Kidney (tissue), 22 donors: ENCODE measurements at places on chromosomes 7 and 10.
A peak's percentile ranks its signal among the peaks of the same experiment; 100 is the strongest.

- no peaks in the 10 kb centered on the region for H3K36me3 ChIP-seq
- no peaks in the 10 kb centered on the region for H3K27me3 ChIP-seq
- peak; percentile 45 for DNase-seq
- H3K27ac ChIP-seq, result no peak overlapping the region
- H3K4me1 ChIP-seq, result no peaks in the 10 kb centered on the region
Measured at GRCh38 chr10:48215486-48216203, 58.9 kb downstream of the FRMPD2 start.

DNA sequence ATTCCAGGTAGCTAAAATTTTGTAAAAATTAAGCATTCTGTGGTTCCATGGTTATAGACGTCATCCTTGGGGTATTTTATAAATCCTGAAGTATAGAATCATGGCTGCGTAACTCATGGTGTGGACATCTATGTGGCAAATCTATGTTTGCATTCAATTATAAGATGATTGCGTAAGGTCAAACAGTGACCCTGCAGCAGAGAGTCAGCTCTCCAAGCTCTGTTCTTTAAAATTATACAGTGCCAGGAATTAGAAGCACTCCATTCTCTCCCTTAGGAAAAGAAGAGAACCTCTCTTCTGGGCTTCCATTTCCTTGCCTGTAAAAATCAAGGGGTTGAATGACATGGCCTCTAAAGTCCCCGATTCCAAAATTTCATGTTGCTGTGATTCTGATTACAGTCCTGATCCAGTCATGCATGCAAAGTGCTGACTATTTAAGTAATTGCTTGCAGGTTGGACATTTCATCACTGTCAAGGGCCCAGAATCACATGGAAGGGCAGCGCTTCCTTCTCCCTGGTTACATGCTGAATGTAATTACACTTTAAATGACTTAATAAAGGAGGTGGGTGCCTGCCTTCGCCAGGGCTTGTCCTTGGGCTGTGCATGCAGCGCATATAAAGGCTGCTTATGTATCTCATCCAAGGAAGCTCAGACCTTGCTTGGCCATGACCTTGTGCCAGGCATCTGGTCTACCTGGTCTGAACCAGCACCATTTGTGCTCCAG lies 550.7 kb downstream of the TYW1 start:
- no peaks in the 10 kb centered on the region for H3K27me3 ChIP-seq
- H3K4me3 ChIP-seq, result no peak overlapping the region
- no peaks in the 10 kb centered on the region for H3K36me3 ChIP-seq
- peak; percentile 29 for DNase-seq
- H3K27ac ChIP-seq, result no peak overlapping the region

DNA sequence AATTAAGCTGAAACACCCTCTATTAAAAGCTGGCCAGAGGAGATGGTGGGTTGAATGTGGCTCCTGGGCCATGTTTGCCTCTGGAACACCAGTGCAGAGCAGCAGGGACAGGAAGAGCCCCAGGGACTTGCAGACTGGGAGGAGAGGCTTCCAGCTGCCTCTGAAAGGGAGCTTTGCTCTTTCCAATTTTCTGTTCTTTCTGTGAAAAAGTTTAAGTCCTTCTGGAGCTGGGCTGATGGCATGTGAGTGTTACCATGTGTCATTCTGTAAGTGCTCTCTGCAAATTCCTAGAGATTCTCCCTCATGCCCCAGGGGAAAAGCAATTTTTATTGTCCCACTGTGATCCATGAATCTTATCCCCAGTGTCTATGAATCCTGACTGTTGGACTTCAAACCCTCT lies 112.8 kb upstream of the LANCL2 start:
- peaks cover 5% of the 10 kb centered on the region for H3K27me3 ChIP-seq
- peak; percentile 34 for DNase-seq
- no peaks in the 10 kb centered on the region for H3K36me3 ChIP-seq
- H3K27ac ChIP-seq, result no peak overlapping the region

GRCh38 chr10:125152450-125153368 lies 7.7 kb downstream of the CTBP2 start:
- DNase-seq, result peak; percentile 62
- peaks cover 77% of the 10 kb centered on the region for H3K4me1 ChIP-seq
- H3K4me3 ChIP-seq, result peak overlapping the region; percentile 10
- H3K27ac ChIP-seq, result peak overlapping the region; percentile 92
- no peaks in the 10 kb centered on the region for H3K27me3 ChIP-seq
- H3K36me3 ChIP-seq, result no peaks in the 10 kb centered on the region

DNA sequence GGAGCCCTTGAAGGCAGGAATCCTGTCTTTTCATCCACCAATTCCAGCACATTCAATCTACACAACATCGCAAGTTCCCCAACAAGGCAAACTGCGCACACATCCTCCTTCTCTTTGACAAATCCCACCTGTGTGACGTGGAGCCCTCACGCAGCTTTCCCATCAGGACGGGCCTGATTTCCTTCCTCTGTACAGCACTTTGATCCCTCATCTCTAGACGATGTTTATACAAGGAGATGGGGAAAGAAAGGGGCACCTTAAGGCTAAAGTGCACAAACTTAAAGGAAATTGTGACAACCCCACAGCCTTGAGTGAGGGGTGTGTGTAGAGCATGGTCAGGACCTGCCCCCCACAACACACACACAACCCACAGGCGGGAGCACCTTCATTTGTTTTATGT lies 97.2 kb downstream of the PRKAG2 start:
- H3K27ac ChIP-seq, result no peak overlapping the region
- no peak overlapping the region for H3K4me3 ChIP-seq
- H3K27me3 ChIP-seq, result no peaks in the 10 kb centered on the region
- no peak for DNase-seq
- H3K36me3 ChIP-seq, result no peaks in the 10 kb centered on the region

DNA sequence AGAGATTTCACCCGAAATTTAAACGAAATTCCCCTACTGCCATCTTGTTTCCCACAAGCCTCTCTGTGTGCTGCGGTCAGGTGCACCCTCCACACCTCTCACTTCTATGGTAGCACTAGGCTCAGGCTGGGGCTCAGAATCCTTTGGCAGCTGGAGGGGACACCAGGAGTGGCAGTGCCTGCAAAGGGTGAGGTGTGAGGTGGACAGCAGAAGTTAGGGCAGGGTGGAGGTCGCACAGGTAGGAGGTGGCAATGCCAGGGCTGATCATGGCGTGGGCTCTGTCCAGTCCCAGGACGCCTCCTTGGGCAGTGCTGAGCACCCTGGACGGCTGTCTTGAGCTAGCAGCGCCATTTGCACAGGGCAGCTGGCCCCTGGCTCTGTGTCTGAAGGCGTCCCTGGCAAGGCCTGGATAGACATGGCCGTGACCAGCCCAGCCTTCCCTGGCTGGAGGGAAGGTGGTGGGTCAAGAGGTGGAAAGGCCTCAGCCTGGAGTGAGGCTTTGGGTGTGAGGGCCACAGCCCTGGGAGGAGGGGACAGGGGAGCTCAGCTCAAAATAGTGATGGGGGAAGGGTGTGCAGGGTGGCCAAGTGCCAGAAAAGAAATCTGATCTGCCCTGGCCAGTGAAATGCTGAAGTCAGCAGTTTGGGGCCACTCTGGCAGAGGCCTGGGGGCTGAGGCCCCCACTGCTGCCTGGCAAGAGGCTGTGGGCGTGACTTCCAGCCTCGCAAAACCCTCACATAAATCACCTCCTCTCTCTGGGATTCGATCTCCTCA lies 40.0 kb downstream of the ZCCHC24 start:
- H3K4me1 ChIP-seq, result peaks cover 2% of the 10 kb centered on the region
- no peak overlapping the region for H3K4me3 ChIP-seq
- peak overlapping the region; percentile 15 for H3K27ac ChIP-seq
- H3K36me3 ChIP-seq, result no peaks in the 10 kb centered on the region

DNA sequence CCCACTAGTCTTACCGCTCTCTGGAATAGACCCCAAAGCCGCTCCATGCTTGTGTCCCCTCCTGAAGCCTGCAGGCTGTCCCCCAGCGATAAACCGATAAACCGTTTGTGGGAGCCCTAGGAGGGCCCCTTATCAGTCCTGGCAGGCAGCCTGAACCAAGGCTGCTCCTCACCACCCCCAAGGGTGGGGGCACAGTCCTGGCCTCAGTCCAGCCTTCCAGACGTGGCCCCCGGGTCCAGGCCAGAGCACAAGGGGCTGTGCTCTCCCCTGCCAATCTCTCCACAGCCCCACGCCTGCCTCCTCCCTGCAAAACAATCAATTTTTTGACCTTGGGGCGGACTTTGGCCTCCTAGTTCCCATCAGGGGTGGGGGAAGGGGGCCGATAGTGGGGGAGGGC lies at the start of gene TFR2:
TSS of gene TFR2 (minus strand) at position 90 of the 397 bp plus-strand sequence. CDS start at position 47, 43 bp downstream.
- H3K27ac ChIP-seq, result no peak within 1 kb of the TSS
- DNase-seq, result no peak
- H3K4me1 ChIP-seq, result no peaks in the 10 kb centered on the region
- no peaks in the 10 kb centered on the region for H3K36me3 ChIP-seq
- no peaks in the 10 kb centered on the region for H3K27me3 ChIP-seq
- H3K4me3 ChIP-seq, result no peak within 1 kb of the TSS

- H3K27me3 ChIP-seq, result no peaks in the 10 kb centered on the region
- no peak overlapping the region for H3K4me3 ChIP-seq
- DNase-seq, result no peak
Measured at GRCh38 chr7:55567571-55567970, 4.7 kb downstream of the VOPP1 start.

GRCh38 chr10:128462844-128463243 lies 336.6 kb upstream of the MKI67 start:
- H3K36me3 ChIP-seq, result no peaks in the 10 kb centered on the region
- DNase-seq, result no peak
- H3K4me3 ChIP-seq, result no peak overlapping the region
- H3K27me3 ChIP-seq, result no peaks in the 10 kb centered on the region
- no peaks in the 10 kb centered on the region for H3K4me1 ChIP-seq

DNA sequence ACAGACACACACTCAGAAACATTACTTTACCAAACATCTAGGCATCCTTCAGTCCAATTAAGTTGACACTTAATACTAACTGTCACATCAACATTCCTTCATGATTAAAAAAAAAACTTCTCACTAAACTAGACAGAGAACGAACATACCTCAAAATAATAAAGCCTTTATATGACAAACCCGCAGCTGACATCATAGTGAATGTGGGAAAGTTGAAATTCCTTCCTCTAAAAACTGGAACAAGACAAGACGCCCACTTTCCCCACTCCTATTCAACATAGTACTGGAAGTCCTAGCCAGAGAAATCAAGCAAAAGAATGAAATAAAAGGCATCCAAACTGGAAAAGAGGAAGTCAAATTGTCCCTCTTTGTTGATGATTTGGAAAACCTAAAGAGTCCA lies 96.9 kb upstream of the PPP1R9A start:
- H3K27me3 ChIP-seq, result no peaks in the 10 kb centered on the region
- H3K27ac ChIP-seq, result no peak overlapping the region
- no peak overlapping the region for H3K4me3 ChIP-seq
- H3K36me3 ChIP-seq, result no peaks in the 10 kb centered on the region
- DNase-seq, result no peak

DNA sequence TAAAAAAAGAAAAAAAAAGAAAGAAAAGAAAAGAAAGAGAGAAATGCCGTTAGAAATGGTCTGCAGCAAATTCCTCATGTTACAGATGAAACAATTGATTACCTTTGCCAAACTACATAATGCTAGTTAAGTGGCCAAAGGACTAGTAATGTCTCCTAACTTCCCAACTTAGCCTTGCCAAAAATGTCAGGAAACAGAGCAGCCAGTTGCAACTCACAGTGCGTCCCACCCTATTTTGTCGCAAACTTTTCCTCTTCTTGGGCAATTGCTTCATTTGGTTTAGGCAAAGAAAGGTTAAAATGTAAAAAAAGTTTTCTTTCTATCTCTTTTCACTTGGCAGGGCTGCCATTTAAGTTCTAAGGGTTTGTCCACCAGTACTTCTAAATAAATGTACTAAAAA lies 53.1 kb downstream of the APBB1IP start:
- H3K4me3 ChIP-seq, result no peak overlapping the region
- DNase-seq, result no peak
- H3K27ac ChIP-seq, result no peak overlapping the region
- H3K4me1 ChIP-seq, result peaks cover 2% of the 10 kb centered on the region
- no peaks in the 10 kb centered on the region for H3K27me3 ChIP-seq

DNA sequence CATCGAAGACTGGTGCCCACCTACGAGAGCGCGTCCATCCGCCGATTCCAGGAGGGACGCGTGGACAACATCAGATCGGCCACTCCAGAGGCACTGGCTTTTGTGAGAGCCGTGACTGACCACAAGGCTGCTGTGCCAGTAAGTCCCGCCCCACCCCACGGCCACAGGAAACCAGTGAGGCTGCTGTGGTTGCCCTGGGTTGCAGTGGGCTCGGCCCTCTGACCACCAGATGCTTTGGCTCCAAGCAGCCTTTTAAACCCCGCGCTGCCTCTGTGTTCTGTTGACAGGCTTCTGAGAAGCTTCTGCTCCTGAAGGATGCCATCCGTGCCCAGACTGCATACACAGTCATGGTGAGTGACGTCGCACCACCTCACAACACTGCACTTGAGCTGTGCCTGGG lies 24.4 kb upstream of the C10orf53 start:
- no peak for DNase-seq
- no peaks in the 10 kb centered on the region for H3K36me3 ChIP-seq
- no peak overlapping the region for H3K4me3 ChIP-seq
- no peak overlapping the region for H3K27ac ChIP-seq

- H3K4me1 ChIP-seq, result no peaks in the 10 kb centered on the region
- DNase-seq, result no peak
- no peak overlapping the region for H3K4me3 ChIP-seq
Measured at GRCh38 chr7:35987016-35987415, 166.0 kb upstream of the EEPD1 start.

GRCh38 chr7:139953229-139953628 lies 109.5 kb downstream of the PARP12 start:
- H3K4me1 ChIP-seq, result peaks cover 2% of the 10 kb centered on the region
- H3K27me3 ChIP-seq, result no peaks in the 10 kb centered on the region
- no peak overlapping the region for H3K4me3 ChIP-seq
- H3K36me3 ChIP-seq, result no peaks in the 10 kb centered on the region

DNA sequence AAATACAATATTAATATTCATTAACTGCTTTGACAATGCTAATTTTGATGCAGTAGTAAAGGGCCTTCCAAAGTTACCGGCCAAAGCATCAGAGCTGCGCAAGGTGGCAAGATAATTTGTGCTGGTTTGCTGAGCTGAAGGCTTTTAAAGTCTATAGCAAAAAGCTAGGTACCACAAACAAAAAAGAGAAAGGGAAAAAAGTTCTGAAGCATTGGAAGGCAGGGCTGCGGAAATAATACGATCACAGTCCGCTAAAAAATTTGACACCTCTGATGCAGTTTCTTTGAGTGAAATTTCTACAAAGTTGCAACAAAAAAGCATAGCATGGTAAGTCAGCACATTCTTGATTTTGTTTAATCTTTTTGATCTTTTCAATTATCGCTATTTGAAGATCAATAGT lies 175.6 kb downstream of the TCF7L2 start:
- no peaks in the 10 kb centered on the region for H3K27me3 ChIP-seq
- no peak overlapping the region for H3K27ac ChIP-seq
- no peaks in the 10 kb centered on the region for H3K36me3 ChIP-seq

GRCh38 chr7:213324-213993 lies 21.1 kb downstream of the FAM20C start:
- H3K4me1 ChIP-seq, result peaks cover 20% of the 10 kb centered on the region
- no peaks in the 10 kb centered on the region for H3K27me3 ChIP-seq
- H3K36me3 ChIP-seq, result peaks cover 26% of the 10 kb centered on the region
- H3K4me3 ChIP-seq, result no peak overlapping the region
- no peak for DNase-seq
